ENCODE measurements at places on chromosomes 1 and 21.
A peak's percentile ranks its signal among the peaks of the same experiment; 100 is the strongest.

DNA sequence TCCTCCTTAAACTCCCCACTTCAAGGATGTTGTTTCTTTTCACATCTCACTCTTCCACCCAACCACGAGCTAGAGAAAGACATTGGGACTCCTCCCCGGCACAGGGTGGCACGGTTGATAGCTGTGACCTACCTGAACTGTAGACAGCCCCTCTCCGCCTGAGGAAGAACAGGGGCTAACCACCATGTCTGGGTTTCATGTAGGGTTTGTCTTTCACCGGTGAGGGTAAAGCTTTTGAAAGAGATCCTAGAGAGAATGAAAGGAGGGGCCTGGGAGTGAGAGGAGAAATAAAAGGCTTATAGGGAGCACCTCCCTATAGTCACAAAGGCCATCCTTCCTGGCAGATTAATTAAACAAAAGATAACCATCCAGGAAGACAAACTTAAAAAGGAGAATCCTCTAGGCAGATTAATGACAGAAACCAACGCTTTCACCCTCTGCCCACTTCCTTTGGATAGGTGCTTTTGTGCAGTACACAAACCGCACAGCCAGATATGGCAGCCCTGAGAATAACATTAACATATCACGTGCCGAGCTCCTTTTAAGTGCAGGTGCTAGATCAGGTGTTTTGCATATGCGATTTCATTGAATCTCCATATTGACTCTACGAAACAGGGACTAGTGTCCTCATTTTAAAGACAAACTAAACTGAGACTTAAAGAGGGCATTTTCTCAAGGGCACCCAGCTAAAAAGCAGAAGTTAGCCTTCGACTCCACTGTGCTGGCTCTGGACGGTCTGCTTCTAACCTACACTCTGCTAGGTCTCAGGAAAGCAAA, 178.1 kb upstream of the RUNX1 start:
- DNase-seq, result peak; percentile 21

DNA sequence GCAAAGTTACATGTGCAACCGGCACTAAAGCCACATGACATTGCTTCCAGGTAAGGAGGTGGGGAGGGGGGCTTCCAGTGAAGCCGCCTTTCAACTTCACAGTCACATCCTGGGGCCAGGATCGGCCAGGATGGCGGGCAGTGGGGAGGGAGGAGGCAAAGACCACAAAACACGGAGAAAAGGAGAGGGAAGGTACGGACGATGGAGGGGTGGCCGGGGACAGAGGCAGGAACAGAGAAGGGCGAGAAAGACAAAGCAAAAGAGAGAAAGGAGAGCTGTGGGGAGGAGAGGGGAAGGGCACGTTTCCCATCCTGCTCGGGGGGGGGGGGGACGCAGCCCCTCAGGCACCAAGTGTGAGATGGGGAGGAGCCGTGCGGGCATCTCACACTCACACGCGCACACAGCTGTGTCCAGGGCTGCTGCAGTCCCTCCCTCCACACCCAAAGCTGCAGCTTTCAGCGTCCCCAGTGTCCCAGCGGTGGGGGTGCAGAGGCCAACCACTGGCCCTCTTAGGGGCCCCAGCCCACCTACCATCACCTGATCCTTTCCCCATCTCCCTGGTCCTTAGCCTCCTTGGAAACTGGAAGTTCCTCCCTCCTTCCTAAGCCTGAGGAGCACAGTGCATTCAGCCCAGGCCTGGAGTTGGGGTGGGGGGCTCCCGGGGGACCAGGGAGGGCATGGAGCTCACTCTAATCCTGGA, 2.4 kb downstream of the SH2D5 start:
- DNase-seq, result no peak

GRCh38 chr1:109468903-109469302, 2.6 kb downstream of the SYPL2 start:
- no peak for DNase-seq

DNA sequence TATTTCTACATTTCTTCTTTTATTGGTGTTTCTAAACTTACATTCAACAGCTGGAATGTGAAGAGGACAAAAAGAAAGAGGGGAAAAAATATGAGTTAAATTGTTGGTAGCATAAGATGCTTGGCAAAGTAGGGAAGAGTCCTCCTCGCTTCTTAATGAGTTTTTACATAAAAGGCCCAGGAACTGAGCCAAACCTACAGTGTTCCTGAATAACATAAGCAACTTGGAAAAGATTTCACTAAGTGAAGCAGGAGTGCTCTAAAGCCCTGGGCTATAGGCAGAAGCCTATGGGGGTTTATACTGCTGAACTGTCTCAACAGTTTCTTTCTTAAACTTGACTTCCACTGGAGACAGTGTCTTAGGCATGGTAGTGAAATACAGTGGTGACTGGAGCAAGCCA, 115.0 kb upstream of the USP25 start:
- no peak for DNase-seq

GRCh38 chr1:205505076-205505729, 734 bp downstream of the CDK18 start:
- DNase-seq, result no peak

- no peak for DNase-seq
Measured at GRCh38 chr1:216390956-216391355, 32.3 kb downstream of the USH2A start.

GRCh38 chr1:15475752-15476314, at the start of gene CELA2B:
TSS of gene CELA2B (plus strand) at chr1:15476104. CDS start at chr1:15476126, 22 bp downstream.
- no peak for DNase-seq

GRCh38 chr1:201466492-201466891, 2.5 kb downstream of the PHLDA3 start:
- DNase-seq, result no peak

GRCh38 chr1:29083317-29084195, 40.1 kb downstream of the TMEM200B start:
- DNase-seq, result no peak

GRCh38 chr21:42454786-42455185, 41.2 kb downstream of the RSPH1 start:
- no peak for DNase-seq

DNA sequence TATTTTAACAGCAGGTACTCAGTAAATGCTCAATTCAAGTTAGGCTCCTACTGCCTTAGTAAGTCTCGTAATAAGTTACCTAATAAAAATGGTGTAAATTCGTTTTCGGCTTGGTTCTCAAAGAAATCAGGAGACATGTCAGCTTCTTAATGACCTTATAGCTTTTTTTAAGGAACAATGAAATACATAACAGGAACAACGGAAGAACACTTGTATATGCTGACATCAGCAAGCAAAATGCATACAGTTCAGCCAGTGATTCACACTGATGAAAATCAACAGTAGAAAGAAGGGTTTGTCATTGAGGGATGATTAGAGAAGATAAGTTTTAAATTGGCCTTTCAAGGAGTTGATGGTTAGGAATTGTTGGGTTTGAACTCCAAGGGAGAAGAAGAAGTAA, 13.3 kb downstream of the RPTN start:
- no peak for DNase-seq

DNA sequence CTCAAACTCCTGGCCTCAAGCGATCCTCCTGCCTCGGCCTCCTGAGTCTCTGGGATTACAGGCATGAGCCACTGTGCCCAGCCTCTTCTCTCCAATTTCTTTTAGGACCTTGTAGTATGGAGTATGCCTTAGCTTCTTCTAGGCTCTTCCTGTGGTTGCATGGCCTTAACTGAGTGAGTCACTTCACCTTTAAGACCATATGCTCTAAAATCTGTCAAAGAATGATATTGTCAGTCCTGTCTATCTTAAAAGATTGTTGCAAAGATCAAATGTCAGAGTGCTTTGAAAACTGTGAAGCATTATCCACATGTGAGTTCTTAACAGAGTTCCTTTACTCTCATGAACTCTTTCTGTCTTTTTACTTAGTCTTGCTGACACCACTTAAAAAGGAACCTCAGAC, 37.2 kb downstream of the ATP2B4 start:
- no peak for DNase-seq

GRCh38 chr1:43975249-43975961, 645 bp downstream of the ATP6V0B start:
- no peak for DNase-seq

DNA sequence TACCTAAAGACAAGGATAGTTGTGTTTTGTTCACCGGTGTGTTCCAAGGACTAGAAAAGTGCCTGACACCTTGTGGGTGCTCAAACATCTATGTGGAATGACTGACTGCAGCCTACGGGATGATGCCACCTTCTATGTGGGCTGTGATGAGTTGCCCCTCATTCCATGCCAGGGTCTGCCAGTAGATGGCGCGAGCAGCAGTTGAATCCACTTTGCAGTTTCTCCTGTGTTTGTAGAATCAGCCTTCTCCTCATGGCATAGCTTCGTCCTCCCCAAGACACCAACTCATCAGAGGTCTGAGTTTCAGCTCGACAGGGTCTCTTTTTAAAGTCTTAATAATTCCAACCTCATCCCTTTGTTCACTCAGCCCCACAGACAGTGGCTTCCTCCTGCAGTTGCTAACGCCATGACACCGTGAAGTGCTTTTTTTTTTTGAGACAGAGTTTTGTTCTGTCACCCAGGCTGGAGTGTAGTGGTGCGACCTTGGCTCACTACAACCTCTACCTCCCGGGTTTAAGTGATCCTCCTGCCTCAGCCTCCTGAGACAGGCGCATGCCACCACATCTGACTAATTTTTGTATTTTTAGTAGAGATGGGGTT, 133.7 kb downstream of the CAPN8 start:
- peak; percentile 12 for DNase-seq

- no peak for DNase-seq
Measured at GRCh38 chr21:32256873-32257620, 21.8 kb downstream of the MIS18A start.

DNA sequence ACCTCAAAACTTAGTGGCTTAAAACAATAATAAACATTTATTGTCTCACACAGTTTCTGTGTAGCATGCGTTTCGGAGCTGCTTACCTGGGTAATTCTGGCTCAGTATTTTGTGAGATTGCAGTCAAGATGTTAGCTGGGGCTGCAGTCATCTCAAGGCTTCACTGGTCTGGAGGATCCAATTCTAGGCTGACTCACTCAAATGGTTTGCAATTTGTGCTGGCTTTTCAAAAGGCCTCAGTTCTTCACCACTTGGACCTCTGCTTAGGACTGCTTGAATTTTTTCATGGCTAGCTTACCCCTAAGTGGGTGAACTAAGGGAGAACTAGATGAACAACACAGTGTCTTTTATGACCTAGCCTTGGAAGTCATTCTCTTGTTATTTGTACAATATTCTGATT, 21.0 kb downstream of the XPR1 start:
- no peak for DNase-seq

GRCh38 chr21:34147792-34148418, 74.5 kb downstream of the MRPS6 start:
- no peak for DNase-seq

GRCh38 chr1:186218654-186219352, 156.2 kb downstream of the TPR start:
- DNase-seq, result no peak

DNA sequence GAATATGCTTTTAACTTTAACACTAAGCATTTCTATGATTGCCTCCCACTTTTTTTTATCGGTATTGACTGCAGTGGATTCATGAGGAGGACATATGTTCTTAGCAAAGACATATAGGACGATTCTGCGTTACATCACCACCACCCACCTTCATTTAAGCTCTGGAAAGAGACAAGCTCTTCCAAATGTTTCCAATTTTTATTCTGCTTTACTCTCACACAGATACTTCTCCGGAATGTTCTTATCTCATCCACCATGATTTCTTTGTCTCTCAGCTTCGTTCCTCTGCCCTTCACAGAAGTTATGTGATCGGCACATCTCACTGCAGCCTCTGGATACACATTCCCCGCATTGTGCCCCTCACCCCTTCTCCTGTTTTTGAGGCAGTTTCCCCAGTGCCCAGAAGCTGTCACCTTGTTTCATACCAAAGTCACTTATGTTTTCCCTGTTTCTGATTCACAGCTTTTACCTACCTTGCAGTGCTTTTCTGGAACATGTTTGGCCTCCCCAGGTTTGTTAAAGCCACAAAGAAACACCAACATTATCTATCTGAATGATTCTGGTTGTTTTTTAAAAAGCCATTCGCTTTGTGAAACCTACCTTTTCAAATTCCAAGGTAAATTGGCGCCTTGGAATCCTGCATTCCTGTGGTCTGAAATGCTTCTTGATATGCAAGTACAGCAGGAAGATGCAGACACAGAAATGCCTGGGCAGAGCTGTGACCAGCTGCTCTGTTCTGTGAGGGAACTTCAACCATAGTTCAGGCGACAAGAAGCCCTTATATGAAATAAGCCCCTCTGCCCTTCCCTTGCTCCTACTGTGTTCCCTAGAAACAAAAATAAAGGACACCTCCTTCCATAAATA, 1020.2 kb downstream of the TTLL7 start:
- DNase-seq, result no peak

DNA sequence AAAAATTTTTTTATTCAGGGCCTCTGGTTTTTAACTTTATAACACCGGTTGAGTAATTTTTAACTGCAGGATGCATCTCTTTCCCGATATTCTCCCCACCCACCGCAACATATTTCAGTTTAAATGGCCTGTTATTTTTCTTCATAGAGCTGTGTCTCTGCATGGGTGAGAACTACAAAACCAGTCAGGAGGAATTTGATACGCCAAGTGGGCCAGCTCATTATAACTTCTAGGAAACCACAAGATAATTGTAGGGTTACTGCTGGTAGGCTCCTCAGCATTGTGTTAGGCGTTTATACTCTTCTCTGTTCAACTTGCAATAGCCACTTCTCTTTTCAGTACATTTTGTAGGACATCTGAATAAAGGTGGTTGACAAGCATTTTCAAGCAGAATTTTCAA, 169.7 kb downstream of the PBX1 start:
- no peak for DNase-seq

GRCh38 chr1:234727018-234727940, 117.3 kb upstream of the IRF2BP2 start:
- DNase-seq, result no peak

GRCh38 chr1:201678264-201679101, 139.6 kb downstream of the NAV1 start:
- DNase-seq, result no peak

DNA sequence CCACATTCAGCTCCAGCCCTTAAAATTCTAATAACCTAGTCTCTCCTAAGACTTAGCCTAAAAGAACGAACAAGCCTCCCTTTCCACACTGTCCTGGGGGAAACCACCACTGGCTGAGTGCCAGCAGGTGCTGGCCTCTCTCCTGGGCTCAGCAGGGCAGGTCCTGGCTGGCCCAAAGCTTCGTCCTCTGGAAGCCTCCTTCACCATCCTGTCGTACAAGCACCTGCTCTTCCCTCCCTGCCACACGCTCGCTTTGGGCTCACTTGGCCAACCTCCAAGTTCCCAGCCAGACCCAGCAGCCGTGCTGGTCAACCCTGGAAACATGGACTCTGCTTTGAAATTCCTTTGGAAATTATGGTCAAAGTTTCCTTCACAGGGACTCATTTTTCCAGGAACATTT, 58.2 kb upstream of the SLC25A33 start:
- no peak for DNase-seq

Data from KG1 (cell line).